ENCODE measurements at places on chromosomes 1 and 21.

DNA sequence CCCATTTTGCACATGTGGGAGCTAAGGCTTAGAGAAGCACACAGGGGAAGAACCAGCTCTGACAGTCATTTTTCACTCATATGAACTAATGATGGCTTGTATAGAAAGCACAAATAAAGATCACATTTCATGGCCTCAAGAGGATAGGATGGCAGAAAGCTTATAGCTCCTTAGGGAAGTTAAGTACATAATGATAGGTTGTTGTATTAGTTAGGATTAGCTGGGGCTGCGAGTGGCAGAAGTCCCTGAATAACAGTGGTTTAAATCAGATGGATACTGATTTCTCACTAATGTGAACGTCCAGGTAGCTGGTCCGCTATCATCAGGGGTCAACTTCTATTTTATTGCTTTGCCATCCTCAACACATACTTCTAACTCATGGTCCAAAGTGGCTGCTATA lies 284.0 kb downstream of the RPS6KC1 start:
- no peak for DNase-seq

- DNase-seq: no peak
These were observed 22.4 kb downstream of the PTPN22 start for GRCh38 chr1:113849072-113849471.

- no peak for DNase-seq
These were observed 5.5 kb downstream of the GPR137B start for GRCh38 chr1:236147521-236148469.

DNA sequence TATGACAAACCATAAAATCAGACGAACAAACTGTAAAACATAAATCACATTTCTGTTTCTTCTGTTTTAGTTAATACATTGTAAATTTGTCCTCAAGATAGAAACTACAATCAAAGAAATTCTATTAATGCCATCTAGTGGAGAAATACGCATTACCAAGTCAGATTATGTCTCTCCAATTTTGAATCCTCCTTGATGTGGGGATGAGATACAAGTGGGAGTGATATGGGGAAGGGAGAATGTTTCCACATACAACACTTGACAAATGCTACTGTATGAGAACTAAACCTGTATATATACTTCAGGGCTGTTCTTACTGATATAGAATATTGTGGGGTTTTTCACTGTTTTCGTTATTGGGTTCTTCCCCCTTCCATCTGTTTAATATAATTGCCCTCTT lies 2.6 kb downstream of the HFM1 start:
- no peak for DNase-seq

DNA sequence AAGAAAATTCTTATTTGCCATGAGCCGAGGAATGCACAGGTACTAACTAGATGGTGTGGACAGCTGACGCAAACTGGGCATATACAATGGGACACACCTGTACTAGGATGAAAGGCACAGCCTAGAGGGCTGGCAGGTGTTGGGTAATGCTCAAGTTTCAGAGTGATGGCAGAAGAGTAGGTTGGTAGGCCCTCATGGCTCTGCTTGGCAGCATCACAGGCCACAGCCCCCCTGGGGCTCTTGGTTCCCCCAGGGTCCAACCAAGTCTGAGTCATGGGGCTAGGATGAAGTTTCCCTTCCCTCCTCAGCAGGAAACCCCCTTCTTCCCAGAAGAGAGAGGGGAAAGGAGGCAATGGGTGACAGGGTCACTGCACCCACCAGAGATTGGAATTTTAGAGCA lies 35.2 kb downstream of the SPEN start:
- DNase-seq: no peak

DNA sequence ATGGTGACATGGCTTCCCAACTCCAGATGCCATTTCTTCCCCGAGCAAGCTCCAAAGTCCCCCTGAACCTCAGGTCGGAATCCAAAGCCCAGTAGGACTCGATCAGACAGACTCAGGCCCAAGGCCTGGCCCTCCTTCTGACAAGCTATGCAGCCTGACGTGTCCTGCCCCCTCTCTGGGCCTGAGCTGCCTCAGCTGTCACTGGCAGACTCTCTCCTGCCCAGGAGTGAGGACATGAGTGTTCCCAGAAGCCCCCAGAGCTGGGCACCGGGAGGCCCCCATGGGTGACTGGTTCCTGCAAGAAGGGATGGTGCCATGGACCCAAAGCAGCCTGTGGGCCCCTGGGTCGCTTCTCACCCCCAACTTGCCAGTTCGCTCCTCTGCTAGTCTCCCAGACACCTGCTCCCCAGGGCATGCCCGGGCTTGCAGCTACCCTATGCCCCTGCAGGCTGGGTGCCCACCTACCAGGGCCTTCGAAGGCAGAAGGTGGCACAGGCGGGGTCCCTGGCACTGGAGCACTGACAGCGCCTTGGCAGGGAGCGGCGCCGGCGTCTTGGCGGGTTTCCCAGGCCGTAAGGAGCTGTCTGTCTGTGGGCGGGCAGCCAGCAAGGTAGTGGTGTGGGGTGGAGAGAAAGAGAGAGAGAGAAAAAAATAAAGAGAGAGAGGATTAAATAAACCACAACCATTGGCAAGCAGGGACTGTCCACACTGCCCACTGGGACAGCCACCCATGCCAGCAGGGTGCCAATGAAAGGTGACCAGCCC lies 2.3 kb downstream of the EDN2 start:
- DNase-seq: no peak

DNA sequence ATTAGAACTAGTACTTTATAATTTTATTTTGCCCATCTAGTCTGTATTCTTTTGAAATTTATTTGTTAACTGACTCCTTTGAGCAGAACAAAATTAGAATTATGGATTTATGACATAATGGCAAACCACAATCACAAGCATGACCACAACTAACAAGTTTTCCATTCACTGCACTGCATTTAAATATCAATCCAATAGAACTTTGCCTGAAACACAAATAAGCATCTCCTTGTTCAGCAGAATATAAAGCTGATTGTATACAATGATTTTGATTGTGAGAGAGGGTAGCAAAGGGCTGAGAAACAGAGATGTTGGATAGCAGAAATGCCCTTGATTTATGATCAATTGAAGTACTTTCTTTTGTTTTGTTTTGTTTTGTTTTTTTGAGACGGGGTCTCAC lies 495.5 kb upstream of the RGS18 start:
- no peak for DNase-seq

GRCh38 chr1:157497284-157497683 lies 55.0 kb downstream of the FCRL5 start:
- no peak for DNase-seq

GRCh38 chr21:44528634-44528995 lies 11.4 kb downstream of the KRTAP10-1 start:
- DNase-seq: no peak

GRCh38 chr1:112998592-112999235 lies 42.7 kb upstream of the SLC16A1 start:
- no peak for DNase-seq

GRCh38 chr1:119329541-119330461 lies 38.8 kb upstream of the HAO2 start:
- DNase-seq: no peak

DNA sequence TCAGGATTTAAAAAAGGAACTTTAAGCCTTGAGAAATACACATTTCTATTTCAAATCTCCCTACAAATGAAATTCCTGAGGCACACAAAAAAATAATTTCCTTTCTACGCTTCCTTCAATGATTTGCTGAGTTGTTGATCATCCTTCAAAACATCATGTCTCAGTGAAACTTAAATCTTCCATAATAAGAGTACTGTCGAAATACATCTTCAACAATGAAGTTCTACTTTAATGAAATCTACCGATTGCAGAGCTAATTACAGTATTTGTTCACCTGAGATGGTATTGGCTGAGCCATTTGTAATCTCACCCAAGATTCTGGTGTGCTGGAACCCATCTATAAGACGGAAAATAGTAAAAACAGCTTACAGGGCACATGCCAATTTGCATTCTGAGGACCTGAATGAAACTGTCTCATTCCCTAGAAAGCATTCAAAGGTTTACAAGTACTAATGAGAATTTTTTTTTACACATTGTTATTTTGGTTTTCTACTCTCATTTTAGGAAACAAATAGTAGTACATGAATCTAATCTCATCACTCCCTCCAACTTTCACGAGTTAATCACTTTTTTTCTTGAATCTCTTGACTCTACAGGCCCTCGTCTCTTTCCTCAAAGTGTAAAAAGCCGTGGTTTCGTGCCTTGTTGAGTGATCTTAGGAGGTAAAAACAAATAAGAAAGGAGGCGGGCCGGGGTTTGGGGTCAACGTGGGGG lies 1.1 kb downstream of the CHML start:
- DNase-seq: no peak

DNA sequence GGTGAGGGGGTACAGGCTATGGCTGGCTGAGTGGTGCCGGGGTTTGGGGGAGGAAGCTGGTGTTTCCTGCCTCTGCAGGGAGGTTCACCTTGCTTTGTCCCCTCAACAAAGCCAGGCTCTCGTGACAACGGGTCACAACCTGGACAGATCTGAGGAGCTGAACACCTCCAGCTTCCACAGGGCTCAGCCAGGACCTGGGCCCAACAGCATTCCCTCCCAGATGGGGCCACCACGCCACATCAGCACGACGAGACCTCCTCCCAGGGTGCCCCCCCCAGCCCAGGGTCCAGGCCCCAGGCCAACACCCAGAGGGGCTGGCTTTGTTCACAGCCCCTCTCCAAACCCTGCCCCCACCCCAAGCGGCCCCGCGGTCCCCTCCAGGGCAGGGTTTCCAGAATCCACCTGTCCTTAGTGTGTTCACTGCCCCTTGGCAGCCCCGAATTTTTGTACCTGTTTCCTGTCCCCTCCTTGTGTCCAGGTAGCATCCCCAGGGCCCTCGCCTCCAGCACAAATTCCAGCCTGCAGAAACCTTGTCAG lies 34.7 kb downstream of the UBE2G2 start:
- DNase-seq: no peak

- no peak for DNase-seq
These were observed 252.2 kb downstream of the RPS6KC1 start for GRCh38 chr1:213303286-213303685.

GRCh38 chr1:31040038-31040437 lies 25.5 kb downstream of the PUM1 start:
- no peak for DNase-seq

DNA sequence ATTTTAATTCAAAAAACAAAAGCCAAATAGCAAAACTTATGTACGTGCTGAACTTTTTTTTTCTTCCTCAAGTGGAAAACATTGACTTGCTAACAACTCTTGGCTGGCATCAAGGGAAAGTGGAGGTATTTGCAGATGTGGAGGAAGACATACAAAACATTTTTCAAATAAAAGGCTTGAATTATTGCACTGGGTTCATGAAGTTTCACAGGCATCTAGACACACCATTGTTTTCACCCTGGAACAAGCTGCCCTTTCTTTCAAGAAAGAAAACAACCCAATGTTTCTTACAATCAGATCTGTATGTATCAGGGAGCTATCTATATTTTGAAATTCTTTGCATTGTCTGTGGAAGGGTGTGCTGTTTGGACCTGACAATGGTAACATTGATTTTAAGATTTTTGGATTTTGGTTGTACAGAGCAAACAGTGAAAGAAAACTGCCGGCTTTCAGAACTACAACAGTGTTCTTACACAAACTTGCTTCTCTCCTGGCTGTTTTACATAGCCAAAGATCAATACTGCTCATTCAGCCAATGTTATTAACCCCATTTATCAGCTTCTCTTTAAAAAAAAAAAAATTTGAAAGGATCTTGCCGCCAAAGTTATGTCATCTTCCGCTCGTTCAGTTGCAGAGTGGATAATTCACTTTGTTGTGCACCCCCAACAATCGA lies 187.7 kb upstream of the FOXD3 start:
- no peak for DNase-seq

GRCh38 chr1:228043281-228043848 lies 36.6 kb downstream of the WNT3A start:
- DNase-seq: no peak

GRCh38 chr1:36590264-36590663 lies 107.6 kb upstream of the CSF3R start:
- DNase-seq: no peak

DNA sequence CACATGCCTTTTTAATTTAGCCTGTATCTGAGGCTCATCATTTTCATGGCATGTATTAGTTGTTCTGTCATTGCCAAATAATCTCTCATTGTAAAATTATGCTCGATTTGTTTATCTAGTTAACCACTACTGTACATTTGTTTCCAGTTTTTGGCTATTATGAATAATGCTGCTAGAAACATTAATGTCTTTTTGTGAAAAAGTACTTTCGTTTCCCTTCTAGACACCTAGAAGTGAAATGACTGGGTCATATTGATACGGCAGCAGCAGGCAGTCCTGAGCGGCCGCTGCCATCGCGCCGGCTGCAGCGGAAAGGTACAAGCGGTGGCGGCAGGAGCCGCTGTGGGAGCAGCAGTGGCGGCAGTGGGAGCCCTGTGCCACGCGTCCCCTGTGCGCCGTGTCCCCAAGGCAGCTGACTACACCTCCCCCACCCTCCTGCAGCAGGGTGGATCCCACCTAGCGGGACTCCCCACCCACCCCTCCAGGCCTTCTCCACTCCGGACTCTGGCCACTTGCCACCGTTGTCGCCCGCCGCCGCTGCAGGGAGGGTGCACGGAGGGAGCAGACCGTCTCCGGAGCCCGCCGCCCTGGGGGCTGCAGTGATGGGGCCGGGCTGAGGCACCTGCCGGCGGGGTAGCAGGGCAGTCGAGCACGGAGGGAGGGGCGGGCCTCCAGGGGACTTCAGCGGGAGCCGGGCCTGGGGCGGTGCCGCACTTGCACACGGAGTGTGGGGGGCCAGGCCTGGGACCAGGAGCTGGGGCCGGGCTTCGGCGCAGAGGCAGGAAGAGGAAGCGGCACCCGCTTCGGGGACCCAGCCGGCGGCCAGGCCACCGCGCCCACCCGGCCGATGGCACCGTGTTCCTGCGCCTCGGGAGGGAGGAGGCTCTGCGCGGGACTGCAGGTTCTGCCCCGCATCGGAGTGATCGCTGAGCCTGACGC lies 66.8 kb upstream of the RGS7 start:
- DNase-seq: no peak

DNA sequence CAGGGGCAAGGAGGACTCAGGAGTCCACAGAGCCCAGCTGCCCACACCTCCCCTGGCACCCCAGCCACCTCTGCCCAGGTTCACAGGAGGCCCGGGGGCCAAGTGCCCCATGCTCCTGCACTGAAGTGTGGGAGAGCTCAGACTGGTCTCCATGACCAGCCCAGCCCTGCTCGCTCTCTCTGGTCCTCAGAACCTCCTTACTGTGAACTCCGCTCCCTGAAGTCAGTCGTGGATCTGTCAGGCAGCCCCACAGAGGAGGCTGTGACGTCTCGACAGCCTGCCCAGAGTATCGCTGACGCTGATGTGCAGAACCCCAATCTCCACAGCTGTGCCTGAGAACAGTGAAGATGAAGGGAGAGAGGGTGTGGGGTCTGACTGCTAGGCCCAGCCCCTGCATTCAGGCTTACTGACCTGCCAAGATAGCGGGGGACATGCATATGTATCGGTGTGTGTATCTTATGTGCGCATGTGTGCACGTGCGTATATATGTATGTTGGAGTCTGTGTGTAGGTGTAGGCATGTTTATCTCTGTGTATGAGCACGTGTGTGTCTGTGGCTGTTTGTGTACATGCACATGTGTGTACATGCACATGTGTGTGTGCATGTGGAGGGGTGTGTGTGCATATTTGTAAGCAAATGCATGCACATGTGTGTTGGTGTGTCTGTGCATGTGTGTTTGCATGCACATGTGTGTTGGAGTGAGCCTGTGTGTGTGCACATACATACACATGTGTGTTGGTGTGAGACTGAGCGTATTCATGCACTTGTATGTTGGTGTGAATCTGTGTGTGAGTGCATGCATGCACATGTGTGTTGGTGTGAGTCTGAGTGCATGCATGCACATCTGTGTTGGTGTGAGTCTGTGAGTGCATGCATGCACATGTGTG lies 118.5 kb upstream of the ARHGEF16 start:
- no peak for DNase-seq

GRCh38 chr1:58399176-58399575 lies 147.3 kb downstream of the OMA1 start:
- no peak for DNase-seq

GRCh38 chr1:121516234-121516967 lies 331.6 kb downstream of the SRGAP2C start:
- DNase-seq: no peak

All from HCT116 (cell line).